ENCODE measurements at places on chromosomes 6 and 20.

DNA sequence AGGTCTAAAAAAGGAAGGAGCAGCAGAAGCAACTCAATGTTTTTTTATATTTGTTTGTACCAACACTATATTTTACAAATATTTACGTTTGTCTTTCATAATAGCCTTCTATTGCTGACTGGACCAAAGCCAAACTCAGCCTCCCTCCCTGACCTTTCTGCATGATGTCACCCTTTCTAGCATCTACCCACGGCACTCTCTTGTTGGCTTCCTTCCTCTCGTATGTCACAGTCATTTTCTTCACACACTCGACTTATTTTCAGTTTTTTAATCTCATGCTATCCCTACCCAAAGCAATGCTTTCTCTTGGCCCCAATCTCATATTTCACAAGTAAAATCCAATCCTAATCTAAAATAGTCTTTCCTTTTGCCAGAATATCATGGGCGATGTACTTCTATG is 16.3 kb upstream of the FAM8A1 start:
- no peaks in the 10 kb centered on the region for H3K27me3 ChIP-seq
- no peaks in the 10 kb centered on the region for H3K36me3 ChIP-seq
- H3K4me3 ChIP-seq = no peak overlapping the region
- no peak overlapping the region for H3K27ac ChIP-seq

DNA sequence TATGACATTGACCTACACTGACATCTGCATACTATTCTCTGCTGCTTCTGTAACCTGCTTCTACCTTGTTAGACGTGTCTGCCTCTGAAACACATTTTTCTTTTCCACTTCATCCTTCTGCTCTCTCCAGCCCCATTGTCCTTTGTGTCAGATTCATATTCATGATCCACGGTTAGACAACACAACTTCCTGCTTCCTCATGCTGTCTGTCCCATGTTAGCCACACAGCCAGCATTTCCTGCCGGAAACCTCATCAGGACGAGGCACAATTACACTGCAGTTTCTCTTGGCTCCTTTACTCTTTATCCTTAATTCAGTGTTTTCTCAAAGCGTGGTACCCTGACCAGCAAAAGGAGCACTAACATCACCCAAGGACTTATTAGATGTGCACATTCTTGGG is 150.2 kb downstream of the TBC1D7 start:
- H3K4me1 ChIP-seq = peaks cover 3% of the 10 kb centered on the region
- H3K27me3 ChIP-seq = no peaks in the 10 kb centered on the region
- no peak for DNase-seq
- no peaks in the 10 kb centered on the region for H3K36me3 ChIP-seq

- no peak overlapping the region for H3K4me3 ChIP-seq
- H3K27me3 ChIP-seq = no peaks in the 10 kb centered on the region
- no peak overlapping the region for H3K27ac ChIP-seq
- no peaks in the 10 kb centered on the region for H3K4me1 ChIP-seq
- no peak for DNase-seq
Observed at GRCh38 chr20:32385541-32385940, 27.4 kb downstream of the ASXL1 start.

DNA sequence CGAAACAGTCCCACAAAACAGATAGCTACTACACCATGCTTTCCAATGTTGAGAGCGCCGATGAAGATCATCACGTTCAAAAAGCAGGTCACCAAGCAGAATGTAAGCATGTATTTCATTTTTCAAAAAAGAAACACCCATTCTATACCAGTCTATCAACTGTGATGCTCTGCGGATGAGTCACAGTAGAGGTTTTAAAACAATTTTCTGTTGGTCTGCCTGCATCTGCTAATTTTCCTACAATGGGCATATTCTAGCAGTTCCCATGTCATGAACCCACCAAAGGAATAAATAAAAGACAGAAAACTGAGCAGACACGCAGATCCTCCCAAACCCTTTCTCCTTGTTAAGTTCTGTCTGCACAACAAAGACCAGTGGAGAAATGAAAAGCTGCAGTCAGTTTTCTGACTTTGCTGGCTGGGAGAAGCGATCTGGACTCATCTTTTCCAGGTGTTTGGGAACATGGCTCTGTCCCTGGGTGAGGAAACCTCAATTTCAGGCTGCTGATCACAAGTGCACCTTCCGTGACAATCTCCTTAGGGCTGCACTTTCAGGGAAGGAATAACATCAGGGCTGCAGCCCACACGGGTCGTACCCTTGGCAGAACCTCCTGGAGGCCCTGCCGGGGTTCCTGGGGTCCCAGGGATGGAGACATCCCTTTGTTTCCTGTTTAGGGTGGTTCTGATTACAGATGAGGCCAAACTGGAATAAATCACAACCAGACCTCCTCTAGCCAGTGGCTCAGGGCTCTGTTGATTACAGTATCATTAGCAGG is 200.1 kb downstream of the BMP7 start:
- no peak for DNase-seq
- no peaks in the 10 kb centered on the region for H3K4me1 ChIP-seq
- H3K36me3 ChIP-seq = no peaks in the 10 kb centered on the region

DNA sequence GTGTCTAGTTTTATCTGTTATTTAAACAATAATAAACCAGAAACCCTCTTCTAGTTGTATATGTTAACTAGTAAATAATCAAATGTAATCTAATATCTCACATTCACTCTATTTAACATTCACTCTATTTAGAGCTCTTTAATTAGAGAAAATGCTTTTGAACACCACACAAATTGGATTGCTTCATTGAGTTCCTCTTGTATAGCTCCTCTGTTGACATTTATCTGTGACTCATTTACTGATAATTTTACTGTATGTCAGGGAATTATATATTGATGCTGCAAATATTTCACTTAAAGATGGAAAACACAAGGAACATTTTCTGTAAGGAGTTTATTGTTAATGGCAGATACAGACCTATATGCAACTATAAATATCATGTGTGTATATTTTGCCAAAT is 594.6 kb downstream of the COL12A1 start:
- DNase-seq = no peak
- H3K27me3 ChIP-seq = no peaks in the 10 kb centered on the region
- H3K36me3 ChIP-seq = no peaks in the 10 kb centered on the region
- no peaks in the 10 kb centered on the region for H3K4me1 ChIP-seq
- H3K4me3 ChIP-seq = no peak overlapping the region

- no peak overlapping the region for H3K27ac ChIP-seq
- H3K27me3 ChIP-seq = no peaks in the 10 kb centered on the region
- DNase-seq = peak; percentile 32
- no peaks in the 10 kb centered on the region for H3K4me1 ChIP-seq
- no peak overlapping the region for H3K4me3 ChIP-seq
Observed at GRCh38 chr6:978937-979685, 286.2 kb upstream of the EXOC2 start.

DNA sequence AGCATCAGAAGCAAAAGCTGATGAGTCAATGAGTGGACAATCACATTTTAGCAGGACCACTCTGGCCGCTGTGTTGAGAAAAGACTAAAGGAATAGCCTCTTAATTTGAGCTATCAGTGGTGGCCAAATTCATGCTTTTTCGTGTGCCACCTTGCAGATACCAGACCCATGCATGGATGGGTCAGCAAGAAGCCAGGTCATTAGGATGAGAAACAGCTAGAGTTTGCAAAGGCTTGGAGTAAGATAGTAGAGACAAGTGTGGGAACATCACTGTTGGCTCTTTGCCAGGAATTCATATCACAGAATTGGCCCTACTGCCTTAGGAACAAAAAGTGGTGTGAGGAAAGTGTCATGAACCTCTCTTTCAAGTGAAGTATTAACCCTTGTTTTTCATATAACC is 25.5 kb downstream of the MRAP2 start:
- H3K4me1 ChIP-seq = peaks cover 8% of the 10 kb centered on the region
- no peaks in the 10 kb centered on the region for H3K36me3 ChIP-seq
- H3K27me3 ChIP-seq = no peaks in the 10 kb centered on the region
- DNase-seq = no peak
- no peak overlapping the region for H3K4me3 ChIP-seq

GRCh38 chr6:52731719-52732118 is 31.6 kb downstream of the GSTA2 start:
- H3K27ac ChIP-seq = no peak overlapping the region
- no peaks in the 10 kb centered on the region for H3K27me3 ChIP-seq
- H3K4me1 ChIP-seq = no peaks in the 10 kb centered on the region
- DNase-seq = no peak

DNA sequence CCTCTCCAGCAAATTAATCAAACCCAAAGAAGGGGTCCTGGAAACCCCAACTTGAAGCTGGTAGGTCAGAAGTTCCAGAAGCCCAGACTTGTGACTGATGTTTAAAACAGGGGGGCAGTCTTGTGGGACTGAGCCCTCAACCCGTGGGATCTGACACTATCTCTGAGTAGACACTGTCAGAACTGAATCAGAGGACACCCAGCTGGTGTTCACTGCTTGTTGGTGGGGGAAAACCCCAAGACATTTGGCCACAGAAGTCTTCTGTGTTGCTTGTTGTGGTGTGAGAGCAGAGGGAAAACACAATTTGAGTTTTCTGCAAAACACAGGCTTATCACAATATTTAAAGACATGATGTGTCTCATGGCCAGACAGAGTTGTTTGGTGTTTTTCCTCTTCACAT is 29.9 kb downstream of the KIF13A start:
- DNase-seq = no peak
- no peaks in the 10 kb centered on the region for H3K4me1 ChIP-seq
- H3K4me3 ChIP-seq = no peak overlapping the region

GRCh38 chr20:23147964-23148730 is 62.0 kb upstream of the CD93 start:
- no peak overlapping the region for H3K27ac ChIP-seq
- no peaks in the 10 kb centered on the region for H3K27me3 ChIP-seq
- no peak overlapping the region for H3K4me3 ChIP-seq
- no peak for DNase-seq
- no peaks in the 10 kb centered on the region for H3K36me3 ChIP-seq
- H3K4me1 ChIP-seq = peaks cover 3% of the 10 kb centered on the region

DNA sequence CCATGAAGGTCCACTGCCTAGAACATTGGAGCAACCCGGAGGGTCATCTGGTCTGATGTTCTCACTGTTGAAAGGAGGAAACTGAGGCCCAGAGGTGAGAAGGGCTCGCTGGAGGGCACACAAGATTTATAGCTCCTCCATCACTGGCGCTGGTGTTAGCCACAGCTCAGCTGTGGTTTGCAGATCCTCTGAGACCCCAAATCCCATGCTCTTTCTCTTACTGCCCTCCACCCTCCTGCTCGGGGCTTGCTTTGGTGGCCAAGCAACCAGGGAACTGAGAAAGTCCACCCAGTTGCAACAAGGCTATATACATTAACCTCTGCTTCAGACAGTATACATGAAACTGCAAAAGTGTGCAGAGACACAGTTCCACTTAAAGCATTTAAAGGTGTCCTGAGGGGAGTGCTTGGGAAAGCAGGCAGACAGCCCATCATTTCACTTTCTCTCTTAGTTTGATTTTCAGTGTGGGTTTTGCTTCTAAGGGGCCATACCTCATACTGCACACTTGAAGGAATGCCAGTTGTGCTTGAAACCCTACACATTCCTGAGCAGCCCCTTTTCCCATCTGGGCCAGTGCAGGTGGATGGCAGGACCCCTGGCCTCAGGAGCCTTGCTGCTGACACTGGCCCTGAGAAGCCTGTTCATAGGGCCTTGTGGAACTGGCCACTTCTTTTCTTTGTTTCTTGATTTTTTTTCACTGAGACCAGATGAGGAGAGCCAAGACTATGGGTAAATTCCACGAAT is 347.6 kb downstream of the CDC5L start:
- DNase-seq = no peak
- H3K27ac ChIP-seq = no peak overlapping the region
- no peaks in the 10 kb centered on the region for H3K27me3 ChIP-seq
- H3K36me3 ChIP-seq = no peaks in the 10 kb centered on the region
- H3K4me1 ChIP-seq = peaks cover 8% of the 10 kb centered on the region
- no peak overlapping the region for H3K4me3 ChIP-seq

GRCh38 chr6:151566557-151566956 is 72.7 kb downstream of the CCDC170 start:
- H3K4me3 ChIP-seq = no peak overlapping the region
- no peaks in the 10 kb centered on the region for H3K27me3 ChIP-seq
- no peaks in the 10 kb centered on the region for H3K36me3 ChIP-seq
- H3K4me1 ChIP-seq = no peaks in the 10 kb centered on the region
- DNase-seq = no peak
- H3K27ac ChIP-seq = no peak overlapping the region

DNA sequence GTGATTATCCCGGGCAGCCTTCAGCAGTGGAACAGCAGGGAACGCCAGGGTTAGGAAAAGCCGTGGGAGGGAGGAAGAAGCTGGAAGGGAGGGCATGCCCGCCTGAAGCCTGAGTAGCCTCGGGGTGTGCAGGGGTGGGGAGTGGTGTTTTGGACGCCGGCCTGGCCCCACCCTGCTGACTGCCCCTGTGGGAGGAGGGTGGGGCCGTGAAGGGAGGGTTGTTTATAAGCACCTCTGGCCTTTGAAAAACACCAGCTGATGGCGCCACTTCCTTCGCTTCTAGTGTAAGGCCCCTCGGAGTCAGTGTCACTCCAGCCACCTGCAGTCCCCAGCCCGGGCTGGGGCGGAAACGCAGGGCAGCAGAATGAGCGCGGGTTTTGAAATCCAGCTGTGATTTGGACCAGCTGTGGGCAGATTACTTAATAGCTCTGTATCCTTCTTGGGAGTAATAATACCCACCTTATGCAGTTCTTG is 52.8 kb upstream of the BMP6 start:
- H3K27ac ChIP-seq = no peak overlapping the region
- no peak overlapping the region for H3K4me3 ChIP-seq
- no peaks in the 10 kb centered on the region for H3K27me3 ChIP-seq
- no peaks in the 10 kb centered on the region for H3K4me1 ChIP-seq
- no peaks in the 10 kb centered on the region for H3K36me3 ChIP-seq
- DNase-seq = peak; percentile 85

GRCh38 chr6:105382958-105383357 is 19.9 kb downstream of the PREP start:
- H3K4me1 ChIP-seq = no peaks in the 10 kb centered on the region
- no peak overlapping the region for H3K27ac ChIP-seq
- no peak overlapping the region for H3K4me3 ChIP-seq
- H3K36me3 ChIP-seq = no peaks in the 10 kb centered on the region

DNA sequence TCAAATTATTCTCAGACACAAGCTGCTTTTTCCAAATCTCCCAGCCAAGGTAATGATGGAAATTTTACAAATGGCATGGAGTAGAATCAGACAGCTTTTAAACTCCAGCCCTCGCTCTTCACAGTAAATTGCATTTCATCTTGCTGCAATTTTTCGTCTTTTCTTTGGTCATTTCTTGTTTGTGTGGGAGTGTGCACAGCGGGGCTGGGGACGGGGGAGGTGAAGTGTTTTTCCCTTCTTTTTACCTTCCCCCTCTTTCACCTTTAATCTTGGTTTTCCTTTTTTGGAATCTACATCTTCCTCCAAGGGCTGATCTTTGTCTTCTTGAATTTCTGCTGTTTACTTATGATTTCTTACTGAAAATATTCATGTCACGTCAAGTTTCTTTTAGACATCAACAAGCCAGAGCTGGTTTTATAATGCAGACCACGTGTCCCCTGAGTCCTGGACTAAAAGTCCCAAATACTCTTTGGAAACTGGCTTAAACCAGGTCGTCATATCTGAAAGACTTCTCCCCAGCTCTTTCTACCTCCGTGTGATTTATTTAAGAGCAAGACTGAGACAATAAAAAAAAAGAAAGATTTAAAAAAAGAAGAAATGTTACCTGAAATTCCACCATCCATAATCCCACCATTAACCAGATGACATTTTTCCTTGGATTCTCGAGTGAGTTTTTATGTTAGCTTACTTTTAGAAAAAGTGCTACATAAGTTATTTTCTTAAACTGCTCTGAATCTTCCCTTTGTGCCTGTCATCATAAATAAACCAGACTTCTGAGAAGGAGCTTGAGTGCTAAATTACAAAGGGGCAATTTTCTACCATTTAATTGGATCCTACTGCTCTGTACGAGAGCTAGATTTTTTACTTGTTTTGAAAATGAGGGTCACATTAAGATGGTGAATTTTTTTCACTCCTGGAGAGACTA is 52.0 kb downstream of the MAP3K5 start:
- no peak overlapping the region for H3K4me3 ChIP-seq
- H3K4me1 ChIP-seq = no peaks in the 10 kb centered on the region
- no peak overlapping the region for H3K27ac ChIP-seq
- no peaks in the 10 kb centered on the region for H3K36me3 ChIP-seq
- H3K27me3 ChIP-seq = no peaks in the 10 kb centered on the region
